ENCODE measurements at places on chromosomes 12 and 14.
A peak's percentile ranks its signal among the peaks of the same experiment; 100 is the strongest.

DNA sequence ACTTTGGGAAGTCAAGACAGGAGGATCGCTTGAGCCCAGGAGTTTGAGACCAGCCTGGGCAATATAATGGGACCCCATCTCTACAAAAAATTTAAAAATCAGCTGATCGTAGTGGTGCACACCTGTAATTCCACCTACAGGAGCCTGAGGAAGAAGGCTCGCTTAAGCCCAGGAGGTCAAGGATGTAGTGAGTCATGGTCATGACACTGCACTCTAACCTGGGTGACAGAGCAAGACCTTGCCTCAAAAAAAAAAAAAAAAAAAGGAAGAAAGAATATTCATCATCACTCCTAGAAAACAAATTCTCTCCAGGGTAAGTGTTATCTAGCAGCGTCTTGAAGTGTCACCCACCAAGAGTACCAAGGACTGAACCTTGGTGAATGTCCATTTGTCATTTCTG lies 34.2 kb upstream of the PLXNC1 start:
- no peak overlapping the region for H3K27ac ChIP-seq
- no peak for DNase-seq
- H3K4me1 ChIP-seq: peaks cover 6% of the 10 kb centered on the region
- H3K4me3 ChIP-seq: no peak overlapping the region
- no peaks in the 10 kb centered on the region for H3K27me3 ChIP-seq

- H3K4me3 ChIP-seq: no peak overlapping the region
- H3K36me3 ChIP-seq: no peaks in the 10 kb centered on the region
- H3K27me3 ChIP-seq: peaks cover 7% of the 10 kb centered on the region
- H3K4me1 ChIP-seq: no peaks in the 10 kb centered on the region
Measured at GRCh38 chr12:106078358-106079010, 60.3 kb downstream of the NUAK1 start.

DNA sequence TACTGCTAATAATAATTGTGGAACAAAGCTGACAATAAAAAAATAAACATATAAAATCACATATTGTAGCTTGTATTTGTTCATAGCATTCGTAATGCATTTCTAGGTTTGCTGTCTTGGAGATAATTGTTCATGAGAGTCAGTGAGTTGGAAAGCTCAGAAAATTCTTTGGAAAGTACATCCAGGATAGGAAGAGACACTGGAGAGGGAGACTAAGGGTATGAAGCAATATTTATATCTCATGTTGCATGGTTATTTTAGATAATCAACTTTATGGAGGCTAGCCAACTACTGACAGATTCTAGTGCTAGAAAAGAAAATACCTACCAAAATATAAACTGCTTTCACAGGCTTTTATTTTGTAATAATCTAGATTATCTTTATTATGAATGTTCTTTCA lies 1095.2 kb downstream of the FSCB start:
- DNase-seq: no peak
- H3K36me3 ChIP-seq: no peaks in the 10 kb centered on the region
- H3K27ac ChIP-seq: no peak overlapping the region
- H3K4me3 ChIP-seq: no peak overlapping the region
- no peaks in the 10 kb centered on the region for H3K4me1 ChIP-seq

DNA sequence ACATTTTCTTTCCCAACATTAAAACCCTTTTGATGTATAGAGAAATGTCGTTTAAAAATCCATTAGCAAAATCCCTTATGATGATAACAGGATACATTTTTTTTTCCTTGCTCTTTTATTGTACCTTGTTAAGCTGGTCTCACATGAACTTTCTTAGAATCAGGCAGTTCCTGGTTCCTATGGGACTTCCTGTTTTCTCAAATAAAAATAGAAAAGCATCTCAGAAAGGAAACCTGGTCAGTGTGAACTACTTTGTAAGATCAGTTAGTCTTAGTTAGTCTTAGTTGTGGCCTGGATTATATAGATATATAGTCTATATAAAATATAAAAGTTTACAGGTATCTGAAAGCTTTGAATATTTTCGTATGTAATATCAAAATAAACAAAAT lies 40.3 kb downstream of the LEMD3 start:
- no peak for DNase-seq
- H3K4me1 ChIP-seq: peaks cover 47% of the 10 kb centered on the region
- peak overlapping the region; percentile 90 for H3K27ac ChIP-seq
- H3K27me3 ChIP-seq: no peaks in the 10 kb centered on the region
- peak overlapping the region; percentile 65 for H3K4me3 ChIP-seq
- peaks cover 51% of the 10 kb centered on the region for H3K36me3 ChIP-seq

GRCh38 chr14:21326972-21327371 lies 47.1 kb downstream of the RPGRIP1 start:
- no peak overlapping the region for H3K4me3 ChIP-seq
- no peak overlapping the region for H3K27ac ChIP-seq
- H3K27me3 ChIP-seq: peaks cover 10% of the 10 kb centered on the region
- no peak for DNase-seq

DNA sequence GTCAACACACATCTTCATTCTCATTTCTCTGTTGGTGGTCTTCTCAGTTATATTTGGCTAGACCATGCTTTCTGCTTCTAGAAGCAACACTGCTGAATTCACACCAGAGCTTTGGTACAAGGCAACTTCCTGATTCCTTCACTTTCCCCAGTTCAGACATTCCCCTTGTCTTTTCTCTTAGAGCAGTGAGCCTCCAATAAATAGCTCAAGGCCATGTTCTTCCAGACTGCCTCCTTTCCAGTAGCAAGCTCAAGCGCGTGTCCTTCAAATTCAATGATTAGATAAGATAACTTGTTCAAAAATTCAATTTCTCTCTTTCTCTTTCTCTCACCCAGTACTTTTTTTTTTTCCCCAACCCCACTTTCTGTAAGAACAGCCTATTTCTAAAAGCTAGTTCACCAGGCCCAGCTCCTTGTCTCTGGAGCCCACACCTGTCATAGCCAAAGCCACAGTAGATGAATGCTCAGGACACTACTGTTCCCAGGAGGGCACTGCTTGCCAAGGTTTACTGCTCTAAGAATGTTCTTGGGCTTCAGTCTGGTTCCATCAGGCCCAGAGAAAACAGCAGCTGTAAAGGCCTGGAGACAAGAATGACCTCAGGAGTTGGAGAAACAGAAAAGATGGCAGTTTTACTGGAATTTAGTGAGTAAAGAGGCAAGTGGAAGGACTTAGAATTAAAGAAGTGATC lies 17.7 kb downstream of the TBK1 start:
- H3K4me3 ChIP-seq: no peak overlapping the region
- peak overlapping the region; percentile 37 for H3K27ac ChIP-seq
- H3K36me3 ChIP-seq: peaks cover 59% of the 10 kb centered on the region
- no peak for DNase-seq
- no peaks in the 10 kb centered on the region for H3K4me1 ChIP-seq

GRCh38 chr12:66340131-66340530 lies 37.8 kb downstream of the HELB start:
- no peak for DNase-seq
- no peak overlapping the region for H3K27ac ChIP-seq
- H3K27me3 ChIP-seq: no peaks in the 10 kb centered on the region
- peaks cover 69% of the 10 kb centered on the region for H3K36me3 ChIP-seq

GRCh38 chr12:64560396-64561301 lies 49.6 kb upstream of the RASSF3 start:
- H3K4me1 ChIP-seq: no peaks in the 10 kb centered on the region
- no peak for DNase-seq
- H3K27me3 ChIP-seq: no peaks in the 10 kb centered on the region
- no peak overlapping the region for H3K27ac ChIP-seq
- H3K36me3 ChIP-seq: no peaks in the 10 kb centered on the region

- DNase-seq: peak; percentile 12
- H3K36me3 ChIP-seq: no peaks in the 10 kb centered on the region
- no peaks in the 10 kb centered on the region for H3K4me1 ChIP-seq
Measured at GRCh38 chr12:29889737-29890136, 106.0 kb upstream of the TMTC1 start.

DNA sequence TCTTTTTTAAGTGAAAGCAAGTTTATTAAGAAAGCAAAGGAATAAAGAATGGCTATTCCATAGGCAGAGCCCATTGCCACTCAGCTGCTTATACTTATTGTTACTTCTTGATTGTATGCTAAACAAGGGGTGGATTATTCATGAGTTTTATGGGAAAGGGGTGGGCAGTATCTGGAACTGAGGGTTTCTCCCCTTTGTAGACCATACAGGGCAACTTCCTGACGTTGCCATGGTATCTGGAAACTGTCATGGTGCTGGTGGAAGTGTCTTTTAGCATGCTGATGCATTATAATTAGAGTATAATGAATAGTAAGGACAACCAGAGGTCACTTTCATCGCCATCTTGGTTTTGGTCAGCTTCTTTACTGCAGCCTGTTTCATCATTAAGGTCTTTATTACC lies 66.3 kb upstream of the AMN start:
- no peak overlapping the region for H3K4me3 ChIP-seq
- H3K36me3 ChIP-seq: peaks cover 63% of the 10 kb centered on the region
- H3K4me1 ChIP-seq: peaks cover 19% of the 10 kb centered on the region

GRCh38 chr12:85280165-85280983 lies at the start of gene ALX1:
TSS of gene ALX1 (plus strand) at chr12:85280220. CDS start at chr12:85280262, 42 bp downstream.
- H3K27me3 ChIP-seq: peaks cover 59% of the 10 kb centered on the region
- H3K27ac ChIP-seq: peak within 1 kb of the TSS; percentile 75
- no peaks in the 10 kb centered on the region for H3K36me3 ChIP-seq
- DNase-seq: no peak
- H3K4me1 ChIP-seq: peaks cover 9% of the 10 kb centered on the region
- peak within 1 kb of the TSS; percentile 61 for H3K4me3 ChIP-seq

DNA sequence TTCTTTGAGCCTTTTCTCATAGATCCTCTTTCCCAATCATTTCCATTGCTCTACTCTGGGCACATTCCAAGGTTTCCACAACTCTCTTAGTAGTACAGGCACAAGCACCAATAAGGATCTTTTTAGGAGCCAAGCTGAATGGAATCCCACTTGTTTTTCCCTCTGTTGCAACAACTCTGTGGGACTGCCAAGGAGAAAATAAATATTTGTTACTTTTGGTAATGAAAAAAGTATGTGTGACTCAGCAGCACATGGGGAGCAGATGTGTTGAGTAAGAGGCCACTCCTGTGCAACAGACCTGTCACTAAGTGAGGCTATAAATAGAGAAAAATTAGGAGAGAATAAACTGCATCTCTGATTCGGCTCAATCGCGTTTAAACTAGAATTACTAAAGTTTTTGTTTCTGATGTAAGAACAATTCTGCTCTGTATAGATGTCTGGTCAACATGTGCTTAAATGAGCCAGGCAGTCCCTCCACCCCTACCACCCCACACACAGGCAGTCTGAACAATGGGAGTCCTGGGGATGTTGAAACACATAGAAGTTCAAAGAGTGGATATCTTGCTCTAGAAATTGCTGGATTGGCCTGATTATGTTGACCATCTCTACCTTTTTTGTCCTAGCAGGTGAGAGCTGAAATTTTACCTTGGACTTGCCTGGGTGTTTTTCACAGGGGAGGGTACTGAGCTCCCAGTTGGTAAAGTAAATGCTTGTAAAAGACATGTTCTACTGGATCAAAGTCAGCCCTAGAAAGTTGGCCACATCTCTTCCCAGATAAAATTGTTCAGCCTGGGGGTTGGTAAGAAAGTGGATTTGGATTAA lies 244.3 kb upstream of the NOVA1 start:
- H3K4me1 ChIP-seq: no peaks in the 10 kb centered on the region
- H3K36me3 ChIP-seq: no peaks in the 10 kb centered on the region
- H3K4me3 ChIP-seq: no peak overlapping the region
- DNase-seq: no peak
- H3K27me3 ChIP-seq: no peaks in the 10 kb centered on the region
- H3K27ac ChIP-seq: no peak overlapping the region

DNA sequence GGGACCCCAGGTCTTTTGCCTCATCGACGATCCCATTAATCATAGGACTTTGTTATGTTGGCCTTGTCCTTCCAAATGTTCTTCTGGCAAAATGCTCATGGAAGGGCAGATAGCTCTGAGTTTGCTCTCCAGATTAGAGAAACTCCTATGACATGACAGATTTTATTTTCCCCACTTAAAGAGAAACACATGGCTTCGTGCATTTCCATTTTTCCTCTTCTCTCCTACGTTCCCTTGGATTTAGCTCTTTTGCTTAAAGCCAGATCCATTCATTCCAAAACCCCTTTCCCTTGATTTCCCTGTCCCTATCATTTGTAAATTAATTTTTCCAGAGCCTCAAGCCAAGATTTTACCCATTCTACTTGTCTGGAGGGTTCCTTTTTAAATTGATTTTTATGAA lies 2.9 kb downstream of the PRIMA1 start:
- no peak overlapping the region for H3K4me3 ChIP-seq
- peaks cover 55% of the 10 kb centered on the region for H3K27me3 ChIP-seq
- H3K4me1 ChIP-seq: peaks cover 4% of the 10 kb centered on the region
- no peak for DNase-seq
- H3K36me3 ChIP-seq: no peaks in the 10 kb centered on the region
- no peak overlapping the region for H3K27ac ChIP-seq

GRCh38 chr12:38156497-38157245 lies 159.9 kb upstream of the ALG10B start:
- no peaks in the 10 kb centered on the region for H3K36me3 ChIP-seq
- H3K27ac ChIP-seq: no peak overlapping the region
- H3K4me3 ChIP-seq: no peak overlapping the region
- no peaks in the 10 kb centered on the region for H3K27me3 ChIP-seq
- H3K4me1 ChIP-seq: no peaks in the 10 kb centered on the region
- DNase-seq: no peak

DNA sequence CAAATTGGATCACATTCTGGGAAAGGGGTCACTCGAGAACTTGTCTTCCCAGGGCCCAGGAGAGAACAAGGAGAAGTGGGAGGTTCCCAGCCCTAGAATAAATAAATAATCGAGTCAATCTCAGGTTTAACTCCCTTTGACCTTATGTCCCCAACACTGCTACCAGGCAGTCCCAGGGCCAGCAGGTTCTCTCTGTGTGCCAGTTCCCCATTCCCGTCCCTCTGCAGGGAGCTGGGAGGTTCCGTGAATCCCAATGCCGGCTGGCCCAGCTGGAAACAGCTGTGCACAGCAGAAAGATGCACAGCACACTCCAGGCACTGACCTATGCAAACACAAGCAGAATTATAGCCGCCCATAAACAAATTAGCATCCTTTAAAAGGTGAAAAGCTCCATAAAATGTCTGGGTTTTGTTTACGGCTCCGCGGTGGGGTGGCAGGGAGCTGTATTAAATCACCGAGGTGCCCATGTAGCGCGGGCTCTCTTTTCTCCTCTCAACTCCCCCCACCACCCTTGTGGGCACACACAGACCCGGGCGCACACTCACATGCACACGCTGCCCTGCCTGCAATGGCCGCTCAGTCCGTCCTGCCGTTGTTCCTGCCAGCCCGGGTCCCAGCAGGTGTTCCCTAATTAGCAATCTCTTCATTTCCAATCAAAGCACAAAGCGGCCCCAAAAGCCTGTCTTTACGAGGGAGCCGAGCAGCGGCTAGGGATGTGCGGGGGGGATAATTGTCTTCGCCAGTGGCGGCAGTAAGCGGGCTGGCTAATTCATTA lies 46.6 kb upstream of the ESRRB start:
- H3K4me3 ChIP-seq: no peak overlapping the region
- H3K27ac ChIP-seq: no peak overlapping the region
- peaks cover 36% of the 10 kb centered on the region for H3K27me3 ChIP-seq
- no peak for DNase-seq
- H3K36me3 ChIP-seq: no peaks in the 10 kb centered on the region

- no peak overlapping the region for H3K4me3 ChIP-seq
- peaks cover 16% of the 10 kb centered on the region for H3K4me1 ChIP-seq
- no peaks in the 10 kb centered on the region for H3K36me3 ChIP-seq
- peaks cover 2% of the 10 kb centered on the region for H3K27me3 ChIP-seq
Measured at GRCh38 chr12:13093848-13094220, 9.6 kb downstream of the GSG1 start.

GRCh38 chr14:75711105-75711795 lies 50.2 kb downstream of the TTLL5 start:
- peaks cover 2% of the 10 kb centered on the region for H3K4me1 ChIP-seq
- no peak overlapping the region for H3K4me3 ChIP-seq
- no peaks in the 10 kb centered on the region for H3K27me3 ChIP-seq
- peak; percentile 41 for DNase-seq

- DNase-seq: no peak
- H3K27me3 ChIP-seq: no peaks in the 10 kb centered on the region
- H3K36me3 ChIP-seq: no peaks in the 10 kb centered on the region
- peaks cover 13% of the 10 kb centered on the region for H3K4me1 ChIP-seq
- no peak overlapping the region for H3K27ac ChIP-seq
Measured at GRCh38 chr12:91772411-91772810, 373.2 kb downstream of the BTG1 start.

Measured in activated CD4-positive, alpha-beta T cell treated with anti-CD3 and anti-CD28 coated beads, Interleukin-2, amount 10 ng/mL, durations not matched to agents 7 days and 5 days (primary cell).